AG09319 (cell line): ENCODE measurements at places on chromosomes 7 and 10.

DNA sequence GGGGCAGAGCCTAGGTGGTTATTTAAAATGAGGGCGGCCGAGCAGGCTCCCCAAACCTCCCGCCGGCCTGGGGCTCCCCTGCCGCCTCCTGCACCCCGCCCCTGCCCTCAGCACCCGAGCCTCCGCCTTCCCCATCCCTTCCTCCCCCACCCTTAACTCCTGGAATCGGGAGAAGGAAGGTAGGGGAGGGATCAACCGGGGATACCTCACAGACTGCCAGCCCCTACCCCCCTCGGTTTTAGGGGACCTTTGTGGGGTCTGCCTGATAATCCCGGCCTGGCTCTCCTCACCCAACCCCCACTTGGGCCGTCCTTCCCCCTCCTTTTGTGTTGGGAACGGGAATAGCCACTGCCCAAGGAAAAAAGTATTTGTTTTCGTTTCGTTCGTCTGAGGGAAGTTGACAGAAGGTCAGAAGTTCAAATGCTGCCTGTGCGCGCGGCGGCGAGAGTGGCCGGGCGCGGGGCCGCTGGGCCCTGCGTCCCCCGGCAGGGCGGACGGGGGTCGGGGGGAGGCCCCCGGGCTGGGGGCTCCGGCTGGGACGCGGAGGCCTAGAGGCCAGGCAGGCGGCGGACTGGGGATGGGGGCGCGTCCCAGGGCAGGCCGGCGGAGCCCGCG lies 2.8 kb downstream of the SHH start:
- no peak for DNase-seq

GRCh38 chr7:2280424-2280823 lies 33.8 kb downstream of the SNX8 start:
- DNase-seq: no peak

GRCh38 chr7:28773423-28774145 lies 184.5 kb downstream of the TRIL start:
- no peak for DNase-seq

DNA sequence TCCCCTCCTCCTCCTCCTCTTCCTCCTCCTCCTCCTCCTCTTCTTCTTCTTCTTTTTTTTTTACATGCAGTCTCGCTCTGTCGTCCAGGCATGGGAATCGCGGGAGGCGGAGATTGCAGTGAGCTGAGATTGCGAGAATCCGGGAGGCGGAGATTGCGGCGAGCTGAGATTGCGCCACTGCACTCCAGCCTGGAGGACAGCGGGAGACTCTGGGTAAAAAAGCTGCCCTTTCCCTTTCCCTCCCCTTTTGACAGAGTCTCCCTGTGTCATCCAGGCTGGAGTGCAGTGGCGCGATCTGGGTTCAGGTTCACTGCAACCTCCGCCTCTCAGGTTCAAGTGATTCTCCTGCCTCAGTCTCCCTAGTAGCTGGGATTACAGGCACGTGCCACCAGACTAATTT lies 168.1 kb upstream of the MALRD1 start:
- DNase-seq: no peak

DNA sequence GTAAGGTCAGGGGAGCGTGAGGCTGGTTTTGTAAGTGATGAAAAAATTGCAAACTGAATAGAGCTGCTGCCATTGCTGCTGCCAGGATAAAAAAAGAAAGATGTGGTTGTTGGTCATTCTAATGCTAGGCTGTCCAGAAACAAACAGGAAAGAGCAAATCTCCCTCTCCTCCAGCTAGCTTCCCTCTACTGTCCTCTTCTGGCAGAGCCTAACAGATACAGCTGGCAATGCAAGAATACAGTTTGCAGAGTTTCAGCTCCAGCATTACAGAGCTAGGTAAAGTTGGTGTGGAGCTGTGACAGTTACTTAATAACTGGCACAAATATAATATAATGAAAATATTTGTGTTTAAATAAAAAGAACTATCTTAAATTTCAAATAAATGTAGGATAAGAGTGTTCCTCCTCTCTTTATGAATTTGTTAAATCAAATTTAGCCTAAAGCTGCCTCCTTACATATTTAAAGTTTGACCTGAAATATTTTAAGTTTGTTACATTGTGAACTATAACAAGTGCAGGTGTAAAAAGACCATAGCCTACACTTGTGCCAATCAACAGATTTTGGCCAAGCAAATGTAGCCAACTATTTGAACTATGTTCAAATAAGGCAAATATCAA lies 407.7 kb downstream of the SH2D4B start:
- no peak for DNase-seq

- no peak for DNase-seq
Observed at GRCh38 chr10:17768496-17768895, 16.5 kb downstream of the TMEM236 start.

- no peak for DNase-seq
Observed at GRCh38 chr10:6689036-6689435, 109.0 kb upstream of the PRKCQ start.
